SJSA1 (cell line): ENCODE measurements at places on chromosomes 2 and 18. TPM values are rescaled to one million over a fixed set of nuclear protein-coding genes. Genes with fewer than 3 reads are reported as not detected.
A peak's percentile ranks its signal among the peaks of the same experiment; 100 is the strongest.

DNA sequence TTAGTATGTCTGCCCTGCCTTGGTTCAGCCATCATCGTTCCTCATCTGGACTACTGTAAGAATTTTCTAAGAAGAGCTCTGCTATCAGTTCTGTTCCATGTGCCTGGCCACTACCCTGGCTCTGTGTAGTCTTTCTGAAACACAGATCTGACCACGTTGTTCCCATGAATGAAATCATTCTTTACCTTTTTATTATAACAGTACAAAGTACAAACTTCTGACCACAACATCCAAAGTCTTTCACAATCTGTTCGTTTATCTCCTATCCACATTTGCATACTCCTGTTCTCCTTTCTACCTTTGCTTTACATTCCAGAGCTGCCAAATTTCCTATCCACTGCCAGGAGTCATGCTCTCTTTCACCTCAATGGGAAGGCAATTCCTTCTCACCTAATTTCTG is 284.6 kb upstream of the LRP1B start:
- DNase-seq, result no peak

DNA sequence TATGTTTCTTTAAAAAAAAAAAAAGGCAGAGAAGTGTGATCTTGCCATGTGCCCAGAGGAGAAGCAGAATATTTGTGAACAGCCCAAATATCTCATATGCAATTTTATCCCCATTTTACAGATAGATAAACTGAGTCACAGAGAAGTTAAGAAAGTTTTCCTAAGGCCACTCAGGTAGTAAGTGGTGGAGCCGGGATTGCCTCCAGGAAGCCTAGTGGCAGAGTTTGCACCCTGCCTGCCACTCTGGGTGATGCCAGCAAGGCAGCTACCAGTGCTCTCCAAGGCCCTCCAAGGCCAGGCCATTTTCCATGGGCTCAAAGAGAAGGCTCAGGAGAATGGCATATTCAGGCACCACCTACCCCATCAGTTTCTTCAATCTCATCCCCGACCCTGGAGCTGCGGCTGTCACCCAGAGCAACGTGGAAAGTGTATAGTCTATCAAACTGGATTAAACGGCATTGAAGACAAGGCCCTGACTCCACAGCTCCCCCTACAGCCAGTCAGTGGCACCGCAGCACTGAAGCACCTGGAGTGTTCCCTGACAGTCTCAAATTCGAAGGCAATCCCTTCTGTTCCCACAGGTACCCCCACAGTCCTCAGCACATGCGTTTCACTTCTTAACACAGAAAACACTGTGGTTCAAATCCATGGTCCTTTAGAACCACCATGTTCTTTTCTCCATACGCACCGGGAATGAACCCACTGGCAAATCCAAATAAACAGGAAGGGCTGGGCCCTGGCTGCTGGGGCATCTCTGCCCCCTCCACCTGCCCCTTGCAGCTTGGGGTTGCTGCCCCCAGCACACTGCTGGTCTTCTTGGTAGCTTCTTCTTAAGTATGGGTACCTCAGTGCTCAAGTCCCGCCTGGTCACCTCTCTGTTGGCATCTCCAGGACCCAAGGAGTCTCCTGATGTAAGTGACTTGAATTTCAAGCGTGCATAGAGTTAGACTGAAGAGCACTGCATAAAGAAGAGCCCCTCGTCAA is 175.3 kb downstream of the INHBB start:
- DNase-seq, result peak; percentile 42

DNA sequence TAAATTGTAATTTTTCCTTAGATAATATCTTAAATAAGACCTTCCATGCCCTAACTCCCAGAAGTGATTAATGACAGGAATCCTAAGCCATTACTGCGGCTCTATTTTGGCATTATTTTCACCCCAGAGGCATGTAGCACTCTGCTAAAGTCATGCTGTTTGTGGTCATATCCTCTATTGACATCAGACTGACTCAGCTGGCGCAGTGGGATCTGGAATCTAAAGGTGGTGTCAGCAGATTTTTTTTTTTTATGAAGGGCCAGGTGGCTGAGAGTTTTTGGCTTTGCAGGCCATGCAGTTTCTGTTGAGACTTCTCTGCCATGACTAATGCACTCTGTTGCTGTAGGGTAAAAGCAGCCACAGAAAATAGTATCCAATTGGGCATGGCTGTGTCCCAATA is 64.1 kb upstream of the ACVR1C start:
- DNase-seq, result peak; percentile 58

DNA sequence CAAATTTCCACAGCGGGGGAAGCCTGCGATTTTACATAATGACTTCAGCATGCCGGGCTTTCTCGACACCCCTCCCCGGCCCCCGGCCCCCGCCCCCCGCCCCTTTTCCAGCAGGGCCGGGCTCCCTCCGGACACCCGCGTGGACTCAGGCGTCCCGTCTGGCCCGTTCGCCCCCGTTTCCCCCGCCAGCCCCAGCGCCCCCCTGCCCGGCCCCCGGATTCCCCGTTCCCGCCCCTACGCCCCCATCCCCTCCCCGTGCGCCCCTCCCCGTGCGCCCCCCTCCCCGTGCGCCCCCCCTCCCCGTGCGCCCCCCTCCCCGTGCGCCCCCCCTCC is 456 bp upstream of the NFATC1 start:
- no peak for DNase-seq

- DNase-seq, result no peak
Measured at GRCh38 chr2:31079665-31080064, 58.6 kb downstream of the GALNT14 start.

DNA sequence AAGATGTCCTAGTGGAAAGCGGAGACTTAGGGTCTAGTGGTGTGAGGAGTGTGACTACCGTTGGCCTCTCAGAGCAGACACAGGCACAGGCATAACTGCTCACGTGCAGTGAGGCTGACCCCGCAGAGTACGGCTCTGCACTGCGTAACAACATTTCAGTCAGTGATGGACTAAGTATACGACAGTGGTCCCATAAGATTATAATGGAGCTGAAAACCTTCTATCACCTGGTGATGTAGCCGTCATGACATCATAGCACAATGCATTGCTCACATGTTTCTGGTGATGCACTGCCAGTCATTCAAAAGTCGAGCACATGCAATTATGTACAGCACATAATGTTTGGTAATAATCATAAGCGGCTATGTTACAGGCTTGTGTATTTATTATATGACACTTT is 179.6 kb downstream of the VAPA start:
- no peak for DNase-seq

DNA sequence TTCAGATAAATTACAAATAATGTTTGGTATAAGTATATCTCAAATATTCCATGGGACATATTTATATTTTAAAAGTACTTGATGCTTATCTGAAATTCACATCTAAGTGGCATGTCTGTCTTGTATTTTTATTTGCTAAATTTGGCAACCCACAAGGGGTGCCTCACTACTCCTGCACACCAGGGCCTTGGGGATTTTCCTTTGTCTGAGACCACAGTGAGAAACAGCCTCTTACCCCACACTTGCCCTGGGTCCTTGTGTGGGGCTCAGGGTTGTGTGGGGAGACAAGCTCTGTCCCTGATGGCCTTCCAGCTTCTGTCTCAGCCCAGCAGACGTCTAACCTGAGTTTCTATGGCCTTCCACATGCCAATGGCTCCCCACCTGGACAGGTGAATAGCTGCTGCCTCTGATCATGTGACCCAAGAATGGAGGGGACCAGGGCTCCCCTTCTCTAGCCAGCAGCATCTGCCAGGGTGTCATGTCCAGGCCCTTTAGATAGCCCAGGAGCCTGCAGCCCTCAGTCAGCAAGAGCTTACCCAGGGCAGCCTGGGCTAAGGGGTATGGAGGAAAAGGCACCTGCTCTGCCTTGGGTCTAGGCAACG is 49.5 kb upstream of the MRPL33 start:
- DNase-seq, result no peak

DNA sequence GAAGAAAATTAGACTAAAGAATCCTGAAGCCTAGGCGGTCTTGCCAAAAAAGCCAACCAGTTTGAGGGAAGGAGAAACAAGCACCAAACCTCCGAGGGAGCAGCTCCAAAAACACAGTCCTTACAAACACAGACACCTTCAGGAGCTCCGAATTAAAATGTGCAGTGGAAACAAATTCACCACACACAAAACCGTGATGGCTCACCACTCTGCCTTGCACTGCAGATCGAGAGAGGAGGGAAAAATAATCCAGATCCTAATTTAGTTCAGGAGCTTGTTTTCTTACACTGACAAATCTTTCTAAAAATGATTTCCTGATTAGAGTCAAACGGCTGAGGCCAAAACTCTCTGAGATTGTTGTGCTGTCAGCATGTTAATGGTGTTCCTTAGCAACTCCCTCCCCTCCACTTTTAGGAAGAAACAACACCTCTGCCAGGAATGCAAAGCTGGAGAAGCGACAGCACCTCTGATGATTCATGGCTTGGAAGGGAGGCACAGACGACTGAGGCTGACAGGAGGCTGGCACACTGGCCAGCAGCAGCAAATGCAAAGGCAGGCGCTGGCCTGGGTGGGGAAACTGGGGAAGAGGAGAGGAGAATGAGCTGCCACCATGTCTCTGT is 249.4 kb upstream of the KLHL29 start:
- DNase-seq, result no peak

DNA sequence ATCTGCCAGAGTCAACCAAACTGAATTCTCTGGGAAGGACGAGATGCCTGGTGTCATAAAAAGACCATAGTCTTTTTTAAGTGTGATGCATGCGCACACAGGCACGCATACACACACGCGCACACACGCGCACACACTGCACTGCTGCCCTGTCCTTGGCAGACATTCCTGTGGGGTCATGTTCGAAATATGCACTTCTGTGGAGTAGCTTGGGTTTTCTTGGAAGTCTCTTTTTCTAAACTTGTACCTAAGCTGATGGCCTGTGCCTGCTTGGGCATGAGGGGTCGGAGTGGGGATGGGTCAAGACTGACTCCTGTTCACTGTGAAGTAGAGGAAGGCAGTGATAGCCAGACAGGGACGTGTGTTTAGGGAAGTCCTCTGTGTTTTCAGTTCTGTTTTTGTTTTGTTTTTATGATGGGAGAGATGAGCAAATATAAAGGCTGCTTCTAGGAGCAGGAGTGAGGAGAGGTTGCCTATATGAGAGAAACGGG is 4.0 kb upstream of the RMC1 start:
- no peak for DNase-seq

DNA sequence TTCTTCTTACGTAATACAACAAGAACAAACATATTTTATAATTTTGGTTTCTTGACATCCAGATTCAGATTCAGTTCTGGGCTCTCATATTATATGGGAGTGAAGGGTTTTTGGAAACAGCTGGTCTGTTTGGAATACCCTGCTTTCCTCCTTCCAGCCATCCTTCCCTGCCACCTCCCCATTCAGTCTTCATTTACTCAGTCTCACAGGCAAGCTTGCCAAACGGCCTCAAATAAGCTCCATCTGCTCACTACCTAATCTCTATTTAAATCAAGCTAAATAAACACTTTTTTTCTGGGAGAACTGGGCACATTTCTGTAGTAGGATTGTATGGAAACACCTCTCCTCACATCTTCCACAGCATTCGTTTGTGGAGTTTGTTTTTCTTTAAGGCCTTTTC is 147.5 kb downstream of the RND3 start:
- DNase-seq, result no peak

DNA sequence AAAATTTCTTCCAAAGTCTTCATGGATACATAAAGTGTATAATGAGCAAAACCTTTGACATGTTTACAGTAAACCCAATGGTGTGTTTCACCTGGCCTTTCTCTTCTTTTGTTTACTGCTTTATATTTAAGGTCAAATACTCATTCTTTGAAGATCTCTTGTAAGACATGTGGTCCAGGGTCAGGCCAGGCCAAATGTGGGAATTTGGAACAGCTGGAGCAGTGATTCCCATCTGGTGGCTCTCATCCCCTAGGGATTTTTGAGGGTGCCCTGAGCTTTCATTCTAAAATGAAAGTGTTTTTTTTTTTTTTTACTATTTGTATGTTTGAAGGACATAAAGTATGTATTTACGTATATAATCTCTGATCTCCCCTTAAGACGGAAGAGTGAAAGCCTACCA is 13.8 kb upstream of the MGAT5 start:
- no peak for DNase-seq

DNA sequence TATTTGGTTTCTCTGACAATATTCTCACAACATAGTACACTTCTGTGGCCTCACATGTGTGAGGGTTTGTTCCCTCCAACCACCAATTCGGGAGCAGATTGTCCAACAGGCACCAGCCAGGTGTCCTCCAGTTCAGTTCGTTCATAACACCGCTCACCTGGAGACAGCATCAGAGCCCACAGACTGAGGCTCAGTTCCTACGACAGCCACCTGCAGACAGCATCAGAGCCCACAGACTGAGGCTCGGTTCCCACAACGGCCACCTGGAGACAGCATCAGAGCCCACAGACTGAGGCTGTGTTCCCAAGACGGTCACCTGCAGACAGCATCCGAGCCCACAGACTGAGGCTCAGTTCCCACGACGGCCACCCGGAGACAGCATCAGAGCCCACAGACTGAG is 58.2 kb upstream of the SNTG2 start:
- DNase-seq, result no peak

GRCh38 chr18:76689646-76690264 is 132.6 kb upstream of the ZNF236 start:
- DNase-seq, result no peak

DNA sequence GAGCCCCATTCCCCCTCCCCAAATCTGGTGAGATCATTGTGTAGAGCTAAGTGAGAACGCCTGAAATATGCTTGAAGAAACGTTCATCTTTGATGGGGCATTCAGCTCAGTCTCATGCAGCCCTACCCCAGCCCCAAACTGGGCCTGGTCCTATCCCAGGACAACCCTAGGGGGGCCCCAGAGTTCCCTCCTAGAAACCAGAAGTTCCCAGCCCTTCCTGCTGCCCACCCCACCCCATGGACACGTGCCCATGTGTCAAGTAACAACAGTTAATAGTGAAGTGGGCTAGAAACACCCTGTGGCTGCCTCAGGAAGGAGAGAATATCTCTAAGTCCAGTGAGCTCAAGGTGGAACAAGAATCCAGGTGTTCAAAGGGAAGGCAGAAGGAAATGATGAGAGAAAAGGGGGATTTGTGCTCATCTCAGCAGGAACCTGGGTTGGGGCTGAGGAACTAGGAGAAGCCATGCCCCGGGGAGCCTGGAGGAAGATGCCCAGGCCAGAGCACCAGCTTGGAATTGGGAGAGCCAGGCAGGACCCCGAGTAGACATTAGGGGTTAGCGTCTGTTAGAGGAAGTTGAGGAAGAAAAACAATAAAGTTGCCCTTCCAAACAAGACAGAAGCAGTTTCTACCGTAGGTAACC is 20.1 kb upstream of the SLC20A1 start:
- no peak for DNase-seq

GRCh38 chr2:150581717-150582472 is 94.4 kb upstream of the RND3 start:
- no peak for DNase-seq

- no peak for DNase-seq
Measured at GRCh38 chr2:106030287-106031268, 163.5 kb downstream of the UXS1 start.

The CFAP65 gene
- total RNA-seq, result not detected in 2 replicates

The SLC14A1 gene
- total RNA-seq, result 5.1 and 7.8 TPM in 2 replicates

The NEMP2 gene
- total RNA-seq, result 16.7 and 16.9 TPM in 2 replicates

The FRZB gene
- total RNA-seq, result 0.03 TPM in 1 of 2 replicates, not detected in the other

The GALR1 gene
- total RNA-seq, result not detected in 2 replicates

The SCYGR4 gene
- total RNA-seq, result not detected in 2 replicates

The RAB6C gene
- total RNA-seq, result not detected in 2 replicates

The PPP4R1 gene
- 118 and 130 TPM in 2 replicates for total RNA-seq

The ADRA2B gene
- total RNA-seq, result not detected in 2 replicates
